ENCODE measurements at places on chromosomes 7 and 10.

DNA sequence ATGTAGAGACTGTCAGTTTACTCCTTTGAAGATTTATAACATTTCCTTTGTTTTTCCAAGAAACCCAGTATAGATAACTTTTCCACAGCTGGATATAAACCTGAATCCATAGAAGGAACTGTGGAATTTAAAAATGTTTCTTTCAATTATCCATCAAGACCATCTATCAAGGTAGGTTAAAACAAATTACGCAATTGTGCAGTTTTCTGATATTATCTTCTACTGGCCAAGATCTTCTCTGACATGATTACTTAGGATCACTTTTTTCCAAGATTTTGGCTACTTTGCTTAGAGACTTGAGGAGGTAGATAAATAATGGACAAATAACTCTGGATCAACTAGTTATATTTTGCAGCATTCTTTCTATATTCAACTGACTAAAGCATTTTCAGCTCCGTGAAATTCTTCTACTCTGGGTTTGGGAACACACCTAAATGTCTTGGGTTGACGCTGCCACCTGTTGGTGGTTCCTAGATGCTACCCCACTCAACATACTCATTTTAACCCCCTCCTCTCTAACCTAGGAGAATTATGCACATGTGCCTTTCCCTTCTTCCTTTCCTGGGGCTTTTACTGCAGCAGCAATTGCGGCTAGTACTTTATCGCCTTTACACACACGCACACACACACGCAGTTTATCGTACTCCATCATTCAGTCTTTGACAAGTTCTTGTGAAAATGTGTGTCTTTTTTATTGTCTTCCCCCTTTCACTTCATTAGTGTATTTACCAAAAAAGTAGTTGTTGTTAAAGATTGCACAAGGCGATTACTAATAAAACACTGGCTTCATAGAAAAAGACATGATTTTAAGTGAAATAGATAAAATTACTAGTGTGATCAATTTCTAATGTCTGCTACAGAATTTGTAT lies 32.7 kb downstream of the ABCB5 start:
- peak; percentile 35 for DNase-seq

- DNase-seq, result no peak
Measured at GRCh38 chr10:36634916-36635315, 490.5 kb upstream of the ANKRD30A start.

DNA sequence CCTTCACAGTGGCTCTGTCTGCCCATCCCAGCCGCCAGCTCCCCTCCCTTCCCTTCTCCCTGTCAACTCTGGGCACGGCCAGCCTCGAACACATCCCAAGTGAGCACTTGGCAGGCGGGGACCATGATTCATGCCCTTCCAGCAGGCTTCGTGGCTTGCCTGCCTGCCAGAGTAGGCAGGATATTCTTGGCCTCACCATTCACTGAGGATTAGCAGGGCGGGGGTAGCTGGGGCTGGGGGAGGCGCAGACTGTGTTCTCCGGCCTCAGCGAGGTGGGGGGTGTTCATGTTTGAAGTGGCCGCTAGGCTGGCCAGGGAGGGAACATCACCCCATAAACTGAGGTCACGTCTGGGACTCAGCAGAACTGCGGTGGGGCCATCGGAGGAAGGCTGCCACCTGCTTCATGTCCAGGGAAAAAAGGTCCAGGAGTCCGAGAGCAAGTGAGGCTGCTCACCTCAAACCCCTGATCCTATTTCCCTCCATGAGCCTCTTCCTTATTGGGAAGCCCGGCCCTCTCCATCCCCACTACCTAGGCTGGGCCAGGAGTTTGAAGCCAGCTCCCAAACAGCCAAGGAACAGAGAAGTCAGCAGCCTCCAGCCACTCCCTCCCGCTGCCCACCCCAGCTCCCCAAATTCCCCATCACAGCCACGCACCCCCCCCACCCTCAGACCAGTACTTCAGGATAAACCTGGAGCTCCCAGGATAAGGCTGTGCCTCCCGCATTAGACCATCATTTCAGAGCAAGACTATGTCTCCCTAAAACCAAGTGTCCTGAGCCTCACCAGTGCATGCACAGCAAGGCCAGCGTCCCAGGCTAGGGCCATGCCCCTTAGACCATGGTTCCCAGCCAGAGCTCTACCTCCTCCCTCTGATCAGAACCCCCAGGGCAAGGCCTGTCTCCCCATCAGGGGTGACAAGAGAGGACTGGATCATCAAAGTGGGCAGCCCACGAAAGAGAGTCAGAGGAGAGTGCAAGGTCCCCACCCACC lies 42.8 kb upstream of the RABGEF1 start:
- DNase-seq, result no peak

DNA sequence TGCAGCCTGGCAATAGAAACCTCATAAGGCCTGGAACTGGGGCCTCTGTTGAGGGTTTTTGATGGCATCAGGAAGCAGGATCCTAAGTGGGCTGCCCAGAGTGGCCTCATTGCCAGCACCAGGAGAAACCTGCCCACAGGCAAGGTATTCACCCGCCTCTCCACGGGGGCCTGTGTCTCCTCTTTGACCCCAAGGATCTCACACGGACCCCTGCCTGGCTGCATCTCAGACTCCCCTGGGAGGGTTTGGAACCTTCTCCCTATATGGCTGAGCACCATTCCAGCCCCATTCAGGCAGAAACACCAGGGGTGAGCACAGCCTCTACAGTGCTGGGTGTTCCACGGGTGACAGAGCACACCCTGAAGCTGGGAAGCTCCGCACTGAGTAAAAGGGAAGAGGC lies 14.6 kb upstream of the C10orf71 start:
- no peak for DNase-seq

DNA sequence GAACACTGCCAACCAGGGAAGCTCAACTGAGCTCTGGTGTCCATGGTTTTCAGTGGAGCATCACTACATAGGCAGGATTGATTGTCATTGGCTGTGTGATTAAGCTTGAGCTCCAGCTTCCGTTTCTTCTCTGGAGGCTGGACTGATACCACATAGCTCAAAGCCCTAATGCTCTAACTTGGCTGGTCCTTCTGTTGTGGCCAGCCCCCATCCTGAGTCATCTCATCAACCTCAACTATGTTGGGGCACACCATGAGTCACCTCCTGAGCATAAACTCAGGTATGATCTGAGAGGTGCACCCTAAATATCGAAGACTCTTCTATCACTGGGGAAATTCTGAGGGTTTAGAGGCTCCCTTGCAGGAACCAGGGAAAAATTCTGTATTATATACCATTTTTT lies 114.5 kb upstream of the INHBA start:
- peak; percentile 15 for DNase-seq

- DNase-seq, result no peak
Measured at GRCh38 chr7:55164527-55164926, 145.7 kb downstream of the EGFR start.

DNA sequence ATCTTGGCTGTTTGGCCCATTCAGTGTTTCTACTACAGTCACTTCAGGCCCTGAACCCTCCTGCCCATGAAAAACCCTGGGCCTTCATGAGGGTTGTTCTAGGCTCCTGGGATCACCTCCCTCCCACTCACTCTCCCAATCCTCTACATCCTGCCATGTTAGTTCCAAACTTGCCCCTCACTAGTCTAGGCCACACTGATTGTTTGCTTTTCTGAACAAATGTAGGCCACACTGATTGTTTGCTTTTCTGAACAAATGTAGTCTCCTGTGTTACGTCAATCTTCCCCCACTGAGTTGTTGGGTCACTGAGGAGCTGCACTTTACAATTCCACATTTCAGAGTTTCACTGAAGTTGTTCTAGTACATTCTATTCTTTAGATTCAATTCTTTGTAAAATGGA lies 5.3 kb upstream of the ALDH18A1 start:
- no peak for DNase-seq

DNA sequence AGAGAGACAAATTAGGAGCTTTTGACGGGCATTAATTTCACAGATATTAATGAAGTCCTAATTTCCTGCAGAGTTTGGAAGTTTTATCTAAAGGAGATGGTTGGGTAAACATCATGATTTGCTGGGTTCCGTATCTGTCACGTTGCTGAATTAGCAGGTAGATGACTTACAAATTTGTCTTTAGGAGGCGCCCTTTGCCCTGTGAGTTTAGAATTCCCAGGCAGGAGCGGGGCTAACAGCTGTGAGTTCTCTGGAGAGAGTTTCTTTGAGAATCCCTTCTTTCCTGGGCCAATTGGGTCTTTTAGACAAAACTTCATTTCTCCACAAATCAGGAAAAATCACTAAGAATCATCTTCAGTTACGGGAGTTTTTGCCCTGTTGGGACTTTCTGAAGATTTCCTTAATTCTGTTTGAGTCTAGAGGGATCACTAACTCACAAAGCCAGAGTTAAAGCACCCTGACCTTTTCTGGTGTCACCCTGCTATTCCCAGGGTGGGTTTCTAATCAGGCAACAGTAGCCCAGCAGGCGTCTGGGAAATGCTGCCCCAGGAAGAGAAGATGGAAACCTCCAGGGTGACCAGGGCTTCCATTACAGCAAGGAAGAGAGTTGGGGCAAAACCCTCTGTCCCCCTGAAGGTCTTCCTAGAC lies 63.7 kb downstream of the PRKCQ start:
- DNase-seq, result no peak

DNA sequence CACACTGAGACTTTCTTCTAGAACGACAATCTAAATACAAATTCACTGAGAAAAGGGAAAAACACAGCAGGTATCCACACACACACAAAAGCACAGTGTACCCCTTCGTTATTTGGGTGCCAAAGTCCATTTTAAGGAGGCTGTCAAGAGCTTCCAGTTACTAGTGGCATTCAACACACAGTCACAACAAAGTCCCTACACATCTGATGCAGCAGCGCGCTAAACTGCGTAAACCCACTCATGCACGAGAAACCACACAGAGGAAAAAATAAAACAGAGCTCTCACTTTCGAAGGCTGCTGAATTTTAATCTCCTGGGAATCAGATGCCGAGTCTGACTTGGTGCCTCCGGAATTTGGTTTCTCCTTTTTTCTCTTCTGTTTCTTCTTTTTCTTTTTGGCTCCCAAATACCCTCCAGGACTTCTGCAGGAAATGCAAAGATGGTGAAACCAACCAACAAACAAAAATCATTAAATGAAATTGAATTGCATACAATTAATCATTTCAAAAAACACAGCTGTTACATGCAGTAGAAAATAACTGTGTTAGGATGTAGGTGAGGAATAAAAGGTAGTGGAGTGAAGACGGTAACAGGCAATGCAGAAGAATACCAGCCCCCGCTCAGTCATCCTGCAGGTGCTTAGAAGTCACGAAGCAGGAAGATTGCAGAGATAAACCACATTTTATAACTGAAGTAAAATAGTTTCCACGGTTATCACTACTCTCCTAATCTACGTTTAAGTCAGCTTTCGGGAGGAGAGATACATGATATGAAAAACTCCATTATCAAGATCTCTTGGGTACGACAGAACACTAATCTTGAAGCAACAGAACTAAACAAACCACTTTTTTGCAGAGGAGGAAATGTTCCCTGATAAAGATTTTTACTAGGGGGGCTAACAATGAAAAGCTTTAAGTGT lies 27.1 kb downstream of the NMT2 start:
- DNase-seq, result no peak

GRCh38 chr10:59336632-59337031 lies 25.7 kb downstream of the FAM13C start:
- no peak for DNase-seq
